Hepatocyte (in vitro differentiated cells): ENCODE measurements at places on chromosomes 7 and 10.

DNA sequence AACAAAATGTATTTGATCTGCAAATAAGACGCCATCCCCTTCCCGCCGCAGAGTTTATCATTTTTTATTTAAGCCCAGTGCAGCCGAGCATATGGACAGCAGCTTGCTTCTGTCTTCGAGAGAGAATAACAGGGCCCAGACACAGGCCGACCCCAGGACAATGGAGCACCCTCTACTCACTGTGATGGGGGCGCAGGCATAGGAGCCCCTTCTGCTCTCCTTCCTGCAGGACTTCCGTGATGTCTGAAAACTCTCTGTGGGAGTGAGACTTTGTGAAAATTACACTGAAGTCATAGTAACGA lies 134.8 kb downstream of the OAT start:
- DNase-seq = no peak

DNA sequence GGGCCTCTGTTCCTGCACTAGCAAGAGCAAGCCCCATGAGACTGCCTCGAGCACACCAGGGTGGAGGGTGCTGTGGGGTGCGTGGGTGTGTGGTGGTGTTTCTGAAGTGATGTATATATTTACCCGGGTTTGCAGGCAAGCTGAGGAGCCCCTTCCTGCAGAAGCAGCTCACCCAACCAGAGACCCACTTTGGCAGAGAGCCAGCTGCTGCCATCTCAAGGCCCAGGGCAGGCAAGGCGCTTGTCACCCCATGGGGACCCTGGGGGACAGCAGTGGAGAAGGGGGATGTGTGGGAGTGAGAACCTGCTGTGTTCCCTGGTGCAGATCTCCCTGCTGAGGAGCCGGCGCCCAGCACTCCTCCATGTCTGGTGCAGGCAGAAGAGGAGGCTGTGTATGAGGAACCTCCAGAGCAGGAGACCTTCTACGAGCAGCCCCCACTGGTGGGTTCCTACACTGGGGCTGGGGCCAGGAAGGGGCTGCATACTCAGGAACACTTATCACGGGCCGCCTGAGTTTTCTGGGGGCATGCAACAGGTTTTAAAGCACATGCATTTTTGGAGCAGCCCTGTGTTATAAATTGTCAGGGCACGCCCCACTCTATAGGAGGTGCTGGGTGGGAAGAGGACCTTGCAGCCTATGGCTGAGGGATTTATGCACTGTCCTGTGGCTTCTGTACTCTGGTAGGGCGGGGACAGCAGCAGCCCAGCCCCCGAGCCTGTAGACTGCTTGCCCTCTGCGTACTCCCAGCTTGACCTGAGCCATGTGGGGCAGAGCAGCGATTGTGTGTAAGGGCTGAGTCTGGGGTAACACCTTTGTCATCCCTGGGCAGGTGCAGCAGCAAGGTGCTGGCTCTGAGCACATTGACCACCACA lies 5.9 kb downstream of the PGAM2 start:
- no peak for DNase-seq

DNA sequence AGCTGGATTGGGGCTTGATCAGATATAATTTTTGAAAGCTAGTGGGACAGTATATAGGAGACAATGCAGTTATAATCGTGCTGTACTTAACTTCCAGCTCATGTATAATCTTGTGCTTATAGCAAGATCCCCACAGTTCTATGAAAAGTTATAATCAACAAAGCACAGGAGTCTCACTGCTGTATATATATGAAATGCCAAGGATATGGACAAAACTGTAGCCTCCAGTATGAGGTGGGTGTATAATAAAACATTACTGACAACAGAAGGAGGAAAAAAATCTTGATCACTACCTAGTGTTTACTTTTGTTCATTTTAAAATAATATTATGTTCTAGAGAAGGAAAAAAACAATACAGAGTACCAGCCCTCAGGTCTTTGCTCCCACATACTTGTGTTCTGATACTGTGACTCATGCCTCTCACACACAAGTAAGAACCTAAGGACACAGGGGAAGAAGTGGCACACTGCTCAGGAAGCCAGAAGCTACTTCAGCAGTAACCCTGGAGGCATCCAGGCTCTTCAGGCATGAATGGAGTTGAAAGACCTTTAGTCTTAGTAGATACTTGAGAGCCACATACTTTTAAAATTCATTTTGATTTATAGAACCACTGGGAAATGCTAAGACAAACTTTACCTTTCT lies 265.7 kb upstream of the IMMP2L start:
- DNase-seq = peak; percentile 54

DNA sequence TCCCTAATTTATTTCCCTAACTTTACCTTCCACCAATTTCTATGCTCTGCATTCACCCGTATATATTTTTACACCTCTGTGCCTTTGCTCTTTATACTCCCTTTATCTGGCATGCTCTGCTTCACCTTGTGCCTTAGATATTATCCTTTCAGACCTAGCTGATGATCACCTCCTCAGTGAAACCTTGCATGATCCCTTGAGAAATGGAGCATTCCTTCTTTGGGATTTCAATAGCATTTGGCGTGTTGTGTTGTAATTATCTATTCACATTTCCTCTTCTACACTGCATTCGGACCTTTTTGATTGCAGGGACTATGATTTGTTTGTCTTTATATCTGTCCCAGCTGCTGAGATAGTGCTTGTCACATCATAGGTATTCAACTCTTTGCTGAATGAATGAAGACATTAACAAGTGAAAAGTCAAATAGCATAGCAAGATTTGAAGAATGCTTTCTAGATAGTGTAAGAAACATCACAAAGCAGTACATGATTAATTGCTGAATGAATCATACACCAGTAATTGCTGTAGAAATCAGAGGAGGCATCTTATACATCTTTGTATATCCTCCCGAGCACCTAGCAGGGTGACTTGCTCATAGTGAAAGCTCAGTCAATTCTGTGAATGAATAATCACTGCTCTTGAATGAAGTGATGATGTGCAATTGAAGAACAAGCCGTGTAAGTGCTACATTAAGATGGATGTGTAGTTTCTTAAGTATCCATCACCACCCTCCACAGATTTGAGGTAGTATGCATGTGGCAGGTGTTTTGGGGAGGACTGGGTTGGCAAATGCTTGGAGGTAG lies 2.0 kb upstream of the TM9SF3 start:
- DNase-seq = no peak
